ENCODE measurements at places on chromosomes 12 and 14.

DNA sequence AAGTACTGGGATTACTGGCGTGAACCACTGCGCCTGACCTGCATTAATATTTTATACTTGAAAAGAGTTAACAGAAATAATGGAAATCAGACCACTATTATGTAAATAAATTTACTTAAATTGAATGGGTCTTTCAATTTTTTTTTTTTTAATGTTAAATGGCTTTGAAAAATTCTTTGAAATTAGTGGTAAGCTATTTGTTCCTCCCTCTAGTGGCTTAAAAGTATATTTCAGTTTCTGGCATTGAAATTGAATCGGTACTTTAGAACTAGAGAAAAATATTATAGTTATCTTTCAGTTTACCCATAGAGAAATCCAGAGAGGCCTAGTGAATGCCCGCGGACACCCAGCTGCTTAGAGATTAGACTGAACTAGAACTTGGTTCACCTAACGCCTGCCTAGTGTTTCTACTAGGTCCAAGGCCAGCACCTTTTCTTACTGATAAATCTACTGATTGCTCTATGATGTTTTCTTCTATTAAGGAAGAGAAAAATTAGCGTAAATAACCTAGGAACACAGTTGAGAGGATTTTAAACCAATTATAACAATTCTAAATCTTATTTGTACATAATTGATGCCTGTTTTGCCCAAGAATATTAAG is 106.5 kb downstream of the EML1 start:
- no peak for DNase-seq

- no peak for DNase-seq
These were observed 293.7 kb downstream of the TTC6 start for GRCh38 chr14:37889087-37889486.

DNA sequence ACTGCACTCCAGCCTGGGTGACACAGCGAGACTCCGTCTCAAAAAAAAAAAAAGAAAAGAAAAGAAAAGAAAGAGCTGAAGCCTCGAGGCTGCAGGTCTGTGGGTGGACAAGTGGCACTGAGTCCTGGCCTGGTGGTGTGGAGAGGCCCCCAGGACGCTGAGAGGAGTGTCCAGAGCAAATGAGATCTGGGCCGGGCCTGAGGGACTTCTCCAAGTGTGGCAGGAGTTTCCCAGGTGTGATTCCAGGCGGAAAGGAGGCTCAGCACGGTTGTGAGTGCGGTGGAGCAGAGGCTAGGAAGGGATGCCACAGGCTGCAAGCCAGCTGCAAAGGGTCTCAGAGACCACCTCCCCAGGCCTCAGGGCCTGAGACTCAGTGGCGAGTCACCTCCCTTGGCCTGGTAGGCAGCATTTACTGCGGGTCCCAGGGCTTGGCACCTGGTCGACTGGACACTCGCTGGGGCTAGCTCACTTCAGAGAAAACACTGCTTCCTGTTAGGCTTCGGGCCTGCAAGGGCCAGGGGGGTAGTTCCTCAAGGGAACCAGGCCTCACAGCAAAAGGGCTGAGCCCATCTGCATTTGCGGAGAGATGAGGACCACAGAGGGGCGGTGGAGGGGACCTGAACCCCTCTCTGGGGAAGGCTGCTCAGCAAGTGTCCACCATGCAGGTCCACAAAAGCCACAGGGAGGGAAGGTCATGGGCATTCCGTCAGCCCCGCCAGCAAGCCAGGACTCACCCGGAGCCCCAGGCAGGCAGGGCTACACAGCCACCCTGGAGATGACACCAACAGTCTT is 11.7 kb downstream of the TTC7B start:
- no peak for DNase-seq

DNA sequence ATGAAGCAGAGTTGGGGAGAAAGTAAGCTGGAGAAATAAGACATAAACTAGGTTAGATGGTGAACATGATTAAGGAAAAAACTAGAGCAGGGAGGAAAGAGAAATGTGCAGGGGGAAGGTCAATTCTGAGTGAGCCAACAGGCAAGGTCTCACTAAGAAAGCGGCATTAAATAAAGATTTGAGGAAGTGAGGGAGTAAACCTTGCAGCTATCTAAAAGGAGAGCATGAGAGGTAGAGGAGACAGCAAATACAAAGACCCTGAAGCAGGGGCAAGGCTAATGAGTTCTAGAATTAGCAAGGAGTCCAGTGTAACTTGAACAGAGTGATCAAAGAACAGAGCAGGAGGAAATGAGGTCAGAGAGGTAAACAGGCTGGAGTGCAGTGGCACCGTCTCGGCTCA is 4.4 kb upstream of the SOCS2 start:
- DNase-seq = no peak

DNA sequence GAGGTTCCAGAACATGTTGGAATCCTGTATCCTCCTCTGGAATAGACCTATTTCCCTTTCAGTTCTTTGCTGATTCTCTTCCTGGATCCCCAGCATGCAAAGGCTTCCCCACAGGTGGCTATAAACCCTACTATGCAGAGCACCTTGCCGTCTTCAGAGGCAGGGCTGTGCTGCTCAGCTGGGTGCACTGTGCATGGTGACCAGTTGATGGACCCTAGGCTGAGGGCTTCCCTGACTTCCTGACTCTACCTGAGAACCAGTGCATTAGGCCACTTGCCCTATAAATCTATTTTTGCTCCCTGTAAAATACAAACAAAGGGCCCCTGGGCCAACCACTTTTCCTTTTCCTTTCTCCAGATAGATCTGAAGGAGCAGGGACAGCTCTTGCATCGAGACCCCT is 14.1 kb downstream of the ZNF219 start:
- no peak for DNase-seq

DNA sequence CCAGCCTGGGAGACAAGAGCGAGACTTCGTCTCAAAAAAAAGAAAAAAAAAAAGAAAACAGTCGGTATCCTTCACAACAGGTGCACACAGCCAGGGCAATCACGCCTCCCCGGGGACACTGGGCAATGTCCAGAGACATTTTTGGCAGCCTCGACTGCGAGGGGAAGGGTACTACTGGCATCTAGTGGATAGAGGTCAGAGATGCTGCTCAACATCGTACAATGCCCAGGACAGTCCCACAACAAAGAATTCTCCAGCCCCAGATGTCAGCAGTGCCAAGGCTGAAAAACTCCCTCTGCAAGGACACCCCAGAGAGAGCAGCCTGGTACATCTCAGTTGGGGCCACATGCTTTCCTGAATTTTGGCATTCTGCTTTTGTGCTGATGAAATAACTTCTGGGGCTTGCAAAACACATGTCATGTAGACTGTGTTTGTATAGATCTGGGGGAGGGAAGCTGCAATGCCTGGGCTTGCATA is 21.5 kb downstream of the ALDH2 start:
- peak; percentile 57 for DNase-seq

- no peak for DNase-seq
These were observed 167.1 kb downstream of the DUSP6 start for GRCh38 chr12:89185181-89185580.

DNA sequence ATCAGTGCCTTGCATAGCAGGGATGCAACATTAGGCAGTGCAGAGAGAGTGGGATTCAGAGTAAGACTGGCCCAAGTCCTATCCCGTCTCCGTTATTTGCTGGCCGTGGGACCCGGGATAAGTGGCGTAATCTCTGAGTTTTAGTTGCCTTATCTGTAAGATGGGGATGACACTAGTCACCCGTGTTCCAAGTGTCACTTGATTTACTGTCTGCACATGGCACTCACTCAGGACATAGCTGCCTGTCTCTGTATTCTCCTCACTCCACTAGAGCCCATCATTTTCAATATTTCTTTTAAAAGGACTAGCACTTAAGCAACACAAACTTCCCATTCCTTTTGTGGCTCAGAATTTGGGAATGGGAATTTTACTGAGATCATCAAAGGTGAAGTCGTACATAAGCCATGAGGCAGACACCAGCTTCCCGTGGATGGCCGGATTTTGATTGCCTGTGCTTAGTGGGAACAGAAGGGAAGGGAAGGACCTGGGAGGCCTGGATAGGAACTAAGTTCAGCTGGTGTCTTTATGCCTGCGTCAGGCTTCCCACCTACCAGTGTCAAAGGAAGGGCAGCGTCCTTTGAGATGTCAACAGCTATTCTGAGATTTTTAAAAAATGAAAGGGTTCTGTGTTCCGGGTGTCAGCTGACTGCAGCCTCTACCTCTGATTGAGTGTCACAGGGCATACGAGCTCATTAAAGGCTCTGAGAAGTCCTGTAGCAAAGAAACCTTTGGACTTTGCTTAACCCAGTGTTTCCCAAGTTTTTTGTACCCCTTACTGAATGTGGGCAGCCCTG is 361.4 kb downstream of the CACNA1C start:
- DNase-seq = no peak

- DNase-seq = peak; percentile 18
These were observed 48.7 kb downstream of the DLK1 start for GRCh38 chr14:100775351-100775830.

- no peak for DNase-seq
These were observed 4.7 kb upstream of the EIF2S3B start for GRCh38 chr12:10501030-10501429.

DNA sequence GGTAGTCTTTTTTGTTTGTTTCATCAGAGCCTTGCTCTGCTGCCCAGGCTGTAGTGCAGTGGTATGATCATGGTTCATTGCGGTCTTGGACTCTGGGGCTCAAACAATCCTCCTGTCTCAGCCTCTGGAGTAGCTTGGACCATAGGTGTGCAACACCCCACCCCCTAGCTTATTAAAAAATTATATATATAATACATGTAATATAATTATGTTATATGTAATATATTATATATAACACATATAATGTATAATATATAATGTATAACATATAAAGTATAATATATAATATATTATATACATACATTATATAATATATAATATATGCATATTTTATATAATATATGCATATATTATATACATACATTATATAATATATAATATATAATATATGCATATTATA is 21.8 kb downstream of the LHX5 start:
- DNase-seq = no peak

GRCh38 chr14:36048667-36049066 is 127.9 kb downstream of the PTCSC3 start:
- DNase-seq = no peak

DNA sequence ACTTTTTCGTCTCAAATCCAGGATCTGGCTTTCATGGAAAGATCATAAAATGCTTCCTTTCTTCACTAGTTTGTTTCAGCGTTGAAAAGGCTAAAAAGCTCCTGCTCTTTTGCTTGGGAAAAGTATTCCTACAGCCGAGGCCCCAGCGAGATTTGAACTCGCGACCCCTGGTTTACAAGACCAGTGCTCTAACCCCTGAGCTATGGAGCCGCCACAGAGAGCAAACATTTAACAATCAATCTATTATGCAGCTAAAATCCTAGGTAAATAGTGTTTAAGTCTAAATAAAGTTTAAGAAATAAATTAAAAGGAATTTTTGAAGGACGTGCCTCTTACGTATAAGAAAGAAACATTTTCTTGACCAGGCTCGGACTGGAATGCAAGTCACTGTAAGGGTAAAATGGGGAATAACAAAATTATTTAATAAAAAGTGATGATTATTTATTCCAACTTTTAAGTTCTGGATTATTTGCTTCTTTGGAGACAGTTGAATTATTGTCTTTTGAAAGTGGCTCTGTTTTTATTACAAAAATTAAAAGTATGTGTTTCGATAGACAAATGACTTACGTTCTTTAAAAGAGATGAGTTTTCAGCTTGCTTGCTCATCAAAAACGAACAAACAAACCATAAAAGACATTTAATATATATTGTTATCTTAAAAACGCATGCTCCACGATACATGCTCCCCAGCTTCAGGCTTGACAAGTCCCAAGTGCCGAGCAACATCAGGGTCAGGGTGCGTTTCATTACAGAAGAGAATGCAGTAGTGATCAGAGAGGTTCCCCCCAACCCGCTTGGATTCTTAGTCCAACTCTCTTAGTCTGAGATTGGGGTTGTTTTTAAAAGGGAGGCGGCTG is 10.2 kb downstream of the OR6S1 start:
- DNase-seq = no peak

GRCh38 chr14:99790978-99791376 is 2.2 kb upstream of the EML1 start:
- DNase-seq = no peak

DNA sequence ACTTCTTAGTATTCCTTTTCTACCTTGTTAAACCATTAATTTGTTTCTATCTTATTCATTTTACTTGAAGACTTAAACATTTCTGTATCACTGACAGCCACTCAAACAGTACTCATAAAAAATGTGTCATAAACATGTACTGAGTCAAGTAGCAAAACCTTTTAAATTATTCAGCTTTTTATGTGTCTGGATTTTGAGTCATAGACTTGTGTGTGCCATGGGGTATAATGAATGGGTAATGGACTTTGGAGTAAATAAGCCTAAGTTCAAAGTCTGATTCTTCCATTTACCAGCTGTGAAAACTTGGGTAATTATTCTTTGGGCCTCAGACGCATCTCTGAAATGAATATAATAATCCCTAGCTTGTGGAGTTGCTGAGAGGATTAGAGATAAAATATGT is 199.0 kb downstream of the RAD51B start:
- no peak for DNase-seq

DNA sequence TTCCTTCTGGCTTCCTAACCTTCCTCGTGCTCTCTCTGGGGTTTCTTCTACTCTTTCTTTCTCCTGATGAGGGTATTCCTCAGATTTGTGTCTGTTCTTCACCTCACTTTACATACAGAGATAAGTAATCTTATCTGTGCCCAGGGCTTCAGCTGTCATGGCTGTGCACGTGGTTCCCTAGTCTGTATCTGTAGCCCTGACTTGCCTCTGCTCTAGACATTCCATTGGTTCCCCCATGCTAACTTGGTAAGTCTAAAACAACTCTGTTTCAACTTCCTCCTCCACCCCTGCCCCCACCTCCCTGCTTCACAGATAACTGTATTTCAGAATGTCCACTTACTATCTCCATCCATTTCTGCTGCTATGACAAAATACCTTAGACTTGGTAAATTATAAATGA is 10.8 kb downstream of the DIP2B start:
- no peak for DNase-seq

- DNase-seq = no peak
These were observed 353.2 kb downstream of the FLRT2 start for GRCh38 chr14:85883101-85883500.

GRCh38 chr12:46674129-46674528 is 151.7 kb downstream of the SLC38A4 start:
- no peak for DNase-seq

- peak; percentile 14 for DNase-seq
These were observed 37.0 kb upstream of the FBXO33 start for GRCh38 chr14:39469094-39469710.

GRCh38 chr14:23114669-23115038 is 4.4 kb downstream of the CEBPE start:
- no peak for DNase-seq

- no peak for DNase-seq
These were observed 54.8 kb downstream of the SAMD4A start for GRCh38 chr14:54621686-54622085.

- DNase-seq = no peak
These were observed 45.8 kb downstream of the HSD17B6 start for GRCh38 chr12:56808954-56809353.

- no peak for DNase-seq
These were observed 266.4 kb upstream of the CAND1 start for GRCh38 chr12:67002720-67003119.

GRCh38 chr12:58458102-58458501 is 462.2 kb downstream of the LRIG3 start:
- no peak for DNase-seq

- no peak for DNase-seq
These were observed 48.3 kb upstream of the TMEM263 start for GRCh38 chr12:106907411-106907810.
